ENCODE measurements at places on chromosomes 2 and 18. TPM values are rescaled to one million over a fixed set of nuclear protein-coding genes. Genes with fewer than 3 reads are reported as not detected.
A peak's percentile ranks its signal among the peaks of the same experiment; 100 is the strongest.

GRCh38 chr2:1837458-1837857 lies 93.1 kb upstream of the PXDN start:
- no peak for DNase-seq

DNA sequence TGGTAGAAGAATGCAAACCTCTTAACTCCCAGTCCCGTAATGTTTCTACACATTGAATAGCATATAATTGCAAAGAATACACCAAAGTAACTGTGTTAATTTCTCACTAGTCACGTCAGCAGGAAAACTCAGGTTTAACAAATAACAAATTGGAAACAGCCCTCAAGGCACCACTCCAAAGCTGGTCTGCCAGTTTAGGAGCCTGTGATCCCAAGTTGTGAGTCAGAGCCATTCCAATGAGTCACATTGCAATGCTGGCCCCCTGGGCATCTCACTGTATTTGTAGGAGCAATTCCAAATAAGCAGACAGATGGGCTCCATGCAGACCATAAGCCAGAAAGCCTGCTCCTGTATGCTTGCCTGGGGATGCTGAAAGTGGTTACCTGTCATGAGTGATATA lies 143.2 kb upstream of the SETBP1 start:
- peak; percentile 90 for DNase-seq

- DNase-seq = peak; percentile 73
Observed at GRCh38 chr18:9965711-9966624, 52.2 kb downstream of the VAPA start.

DNA sequence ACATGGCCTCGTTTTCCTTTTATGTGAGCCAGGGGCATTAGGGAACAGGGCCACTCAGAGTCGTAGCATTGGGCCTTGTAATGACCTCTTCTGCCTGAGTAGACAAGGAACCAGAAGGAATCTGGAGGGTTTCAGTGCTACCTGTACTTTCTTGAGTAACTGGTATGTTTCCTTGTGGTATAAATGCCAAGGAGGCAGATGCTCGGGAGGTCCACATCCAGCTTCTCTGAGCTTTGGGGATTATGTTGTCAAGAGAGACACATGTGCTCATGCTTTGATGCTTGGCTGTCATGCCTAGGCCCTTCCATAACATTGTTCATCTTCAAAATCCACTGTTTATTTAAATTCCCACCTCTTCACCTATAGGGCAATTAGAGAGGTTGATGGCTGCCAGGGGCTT lies 26.3 kb downstream of the FOSL2 start:
- DNase-seq = no peak

GPAT2 gene
- total RNA-seq = 3.9 TPM

NT5C1B gene
- total RNA-seq = not detected

RAPH1 gene
- total RNA-seq = 21.1 TPM
